SK-N-MC (cell line): ENCODE measurements at places on chromosomes 16 and 17.

DNA sequence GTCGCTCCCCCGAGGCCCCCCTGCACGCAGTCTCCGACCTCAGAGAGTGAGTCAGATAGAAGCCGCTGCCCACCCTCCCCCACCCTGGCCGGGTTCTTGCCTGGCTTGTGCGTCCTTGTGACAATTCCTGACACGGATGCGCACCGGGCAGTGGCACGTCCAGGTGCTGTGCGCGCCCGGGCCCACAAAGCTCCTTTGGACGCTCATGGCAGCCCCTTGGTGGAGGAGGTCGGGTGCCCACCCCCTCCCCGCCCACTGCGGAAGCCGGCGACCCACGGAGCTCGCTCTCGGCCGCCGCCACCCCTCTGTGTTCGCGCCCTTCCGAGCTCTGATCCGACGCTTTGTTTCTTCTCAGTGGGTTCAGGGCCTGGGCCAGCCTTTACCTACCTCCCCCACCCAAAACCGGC, 662 bp upstream of the TUBB3 start:
- DNase-seq, result no peak

GRCh38 chr16:48158296-48158695, 2.5 kb upstream of the ABCC12 start:
- no peak for DNase-seq

- no peak for DNase-seq
Observed at GRCh38 chr17:45256114-45256966, 5.6 kb downstream of the SPATA32 start.

GRCh38 chr17:53560953-53561352, 261.8 kb upstream of the KIF2B start:
- DNase-seq, result no peak

- DNase-seq, result no peak
Observed at GRCh38 chr17:42784811-42785592, 4.6 kb downstream of the WNK4 start.

DNA sequence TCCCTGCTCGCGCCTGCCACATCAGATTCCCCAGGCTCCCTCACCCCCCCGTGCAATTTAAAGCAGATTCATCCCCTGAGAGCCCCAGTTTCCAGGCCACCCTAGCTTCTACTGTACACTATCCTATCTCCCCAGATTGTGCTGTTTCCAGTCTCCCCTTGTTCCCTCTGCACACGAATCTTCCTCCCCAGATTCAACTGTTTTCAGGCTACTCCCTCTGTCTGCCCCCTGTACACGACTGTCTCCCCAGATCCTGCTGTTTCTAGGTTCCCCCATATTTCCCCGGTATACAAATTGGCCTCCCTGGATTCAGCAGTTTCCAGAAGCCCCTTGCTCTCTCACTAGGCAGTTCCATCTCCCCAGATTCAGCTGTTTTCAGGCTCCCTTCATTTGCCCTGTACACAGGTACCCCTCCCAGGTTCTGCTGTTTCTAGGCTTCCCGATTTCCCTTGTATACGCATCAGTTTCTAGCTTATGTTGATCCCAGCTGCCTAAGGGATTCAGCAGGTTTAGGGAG, 22.9 kb downstream of the COPZ2 start:
- DNase-seq, result no peak

DNA sequence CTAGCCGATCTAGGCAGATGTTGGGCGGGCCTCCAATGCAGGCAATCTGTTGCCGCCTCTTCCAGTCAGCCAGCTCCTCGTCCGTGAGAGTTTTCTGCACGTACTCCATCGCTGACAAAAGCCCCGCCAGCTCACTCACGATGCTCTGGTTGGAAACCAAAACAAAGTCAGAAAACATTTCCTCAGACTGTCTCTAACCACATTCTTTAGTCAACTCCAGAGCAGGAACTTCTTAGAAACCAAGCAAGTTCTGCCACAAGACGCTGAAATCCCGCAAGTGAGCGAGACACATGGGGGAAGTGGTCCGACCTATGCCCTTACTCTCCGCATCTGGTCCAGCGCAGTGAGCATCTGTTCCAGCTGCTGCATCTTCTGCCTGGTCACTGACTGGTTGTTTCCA, 49.1 kb downstream of the STAT5A start:
- no peak for DNase-seq

- DNase-seq, result no peak
Observed at GRCh38 chr17:38628441-38628840, 22.7 kb upstream of the SRCIN1 start.

- no peak for DNase-seq
Observed at GRCh38 chr17:57407287-57408070, 151.2 kb downstream of the MSI2 start.

GRCh38 chr17:866568-867103, 84.5 kb downstream of the MRM3 start:
- no peak for DNase-seq

DNA sequence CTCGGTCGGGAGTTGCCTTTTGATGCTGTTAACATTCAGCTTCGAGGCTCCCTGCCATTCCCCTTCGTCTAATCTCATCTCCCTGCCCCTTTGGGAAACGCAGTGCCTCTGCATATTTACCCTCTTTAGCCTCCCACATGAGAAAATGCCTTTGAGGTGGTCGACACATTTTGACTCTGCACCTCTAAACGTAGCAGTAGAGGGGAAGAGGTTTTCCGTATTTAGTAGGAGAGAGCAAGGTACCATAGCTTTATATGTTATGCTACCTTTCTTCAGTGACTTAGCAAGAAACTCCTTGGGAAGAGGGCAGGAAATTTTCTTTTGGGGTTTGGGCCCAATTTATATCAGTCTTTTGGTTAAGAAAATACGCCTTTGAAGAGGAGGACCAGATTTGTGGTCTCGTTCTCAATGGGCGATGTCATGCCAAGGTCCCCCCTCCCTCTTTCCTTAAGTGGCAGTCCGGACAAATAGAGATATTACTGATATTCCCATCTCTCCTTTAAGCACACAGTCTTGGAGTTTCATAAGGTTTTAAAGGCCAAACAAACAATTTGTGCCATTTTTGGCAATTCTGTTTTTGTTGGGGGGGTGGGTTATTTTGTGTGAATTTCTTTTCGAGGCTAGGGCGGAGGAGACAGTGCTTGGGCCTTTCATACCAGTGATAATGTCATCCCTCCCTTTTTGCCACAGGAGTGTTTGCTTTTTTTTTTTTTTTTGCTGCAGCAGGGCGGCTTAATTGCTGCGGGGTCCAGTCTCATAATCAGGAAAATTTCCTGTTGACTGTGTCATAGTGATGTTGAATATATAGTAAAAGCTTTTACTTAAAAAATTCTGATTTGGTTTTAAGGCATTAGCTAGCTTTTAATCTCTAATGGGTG, 1.5 kb downstream of the PAFAH1B1 start:
- DNase-seq, result no peak

DNA sequence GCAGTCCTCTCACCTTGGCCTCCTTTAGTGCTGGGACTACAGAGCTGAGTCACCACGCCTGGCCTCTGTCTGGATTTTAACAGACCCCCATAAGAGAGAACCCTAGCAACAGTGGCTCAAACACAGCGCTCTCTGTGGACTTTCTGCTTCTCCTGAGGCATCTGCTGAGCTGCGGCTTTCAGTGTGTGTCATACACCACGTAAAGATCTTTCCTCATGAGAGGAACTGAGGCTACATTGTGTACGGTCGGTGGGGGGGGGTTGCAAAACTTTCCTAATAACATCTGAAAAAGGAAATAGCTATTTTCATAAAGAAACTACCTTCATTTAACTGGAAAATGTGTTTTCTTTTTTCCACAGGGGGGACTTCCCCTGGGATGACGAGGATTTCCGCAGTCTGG, 32.9 kb downstream of the DEF8 start:
- no peak for DNase-seq

GRCh38 chr16:74817851-74818250, 43.2 kb upstream of the FA2H start:
- no peak for DNase-seq
